Posterior vena cava (tissue), 2 donors: ENCODE measurements at places on chromosomes 11 and 22.

DNA sequence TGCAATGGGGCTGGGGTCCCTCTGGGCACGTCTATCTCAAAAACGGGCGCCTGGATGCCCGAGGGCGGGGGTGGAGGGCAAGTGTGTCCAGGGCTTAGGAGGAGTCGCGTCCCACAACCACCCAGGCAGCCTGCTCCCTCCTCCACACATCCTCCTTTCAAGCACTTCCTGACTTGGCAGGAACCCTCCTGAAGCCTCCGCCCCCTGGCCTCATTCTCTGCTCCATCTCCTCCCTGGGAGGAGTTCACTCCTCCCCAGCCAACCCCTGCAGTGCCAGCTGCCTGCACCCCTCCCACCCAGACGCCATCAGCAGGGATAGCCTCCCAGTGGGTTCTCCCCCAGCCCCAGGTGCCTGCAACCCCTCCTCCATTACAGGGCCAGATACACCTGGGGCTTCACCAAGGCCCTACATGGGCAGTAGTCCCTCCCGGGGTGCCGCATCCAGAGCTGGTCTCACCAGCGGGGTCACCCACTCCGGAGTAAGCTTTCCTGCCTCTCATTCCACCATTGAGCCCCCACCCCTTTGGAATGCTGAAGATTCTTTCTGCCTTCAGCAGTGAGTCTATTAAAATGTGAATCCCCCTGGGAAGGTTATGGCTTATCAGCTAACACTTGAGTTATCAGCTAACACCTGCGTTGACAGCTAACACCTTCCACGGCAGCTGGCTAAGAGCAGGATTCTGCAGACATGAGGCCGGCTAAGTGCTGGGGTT is 24.4 kb downstream of the RTN4R start:
- DNase-seq: no peak

- no peak for DNase-seq
Measured at GRCh38 chr22:29454276-29454675, 15.9 kb downstream of the RFPL1 start.

DNA sequence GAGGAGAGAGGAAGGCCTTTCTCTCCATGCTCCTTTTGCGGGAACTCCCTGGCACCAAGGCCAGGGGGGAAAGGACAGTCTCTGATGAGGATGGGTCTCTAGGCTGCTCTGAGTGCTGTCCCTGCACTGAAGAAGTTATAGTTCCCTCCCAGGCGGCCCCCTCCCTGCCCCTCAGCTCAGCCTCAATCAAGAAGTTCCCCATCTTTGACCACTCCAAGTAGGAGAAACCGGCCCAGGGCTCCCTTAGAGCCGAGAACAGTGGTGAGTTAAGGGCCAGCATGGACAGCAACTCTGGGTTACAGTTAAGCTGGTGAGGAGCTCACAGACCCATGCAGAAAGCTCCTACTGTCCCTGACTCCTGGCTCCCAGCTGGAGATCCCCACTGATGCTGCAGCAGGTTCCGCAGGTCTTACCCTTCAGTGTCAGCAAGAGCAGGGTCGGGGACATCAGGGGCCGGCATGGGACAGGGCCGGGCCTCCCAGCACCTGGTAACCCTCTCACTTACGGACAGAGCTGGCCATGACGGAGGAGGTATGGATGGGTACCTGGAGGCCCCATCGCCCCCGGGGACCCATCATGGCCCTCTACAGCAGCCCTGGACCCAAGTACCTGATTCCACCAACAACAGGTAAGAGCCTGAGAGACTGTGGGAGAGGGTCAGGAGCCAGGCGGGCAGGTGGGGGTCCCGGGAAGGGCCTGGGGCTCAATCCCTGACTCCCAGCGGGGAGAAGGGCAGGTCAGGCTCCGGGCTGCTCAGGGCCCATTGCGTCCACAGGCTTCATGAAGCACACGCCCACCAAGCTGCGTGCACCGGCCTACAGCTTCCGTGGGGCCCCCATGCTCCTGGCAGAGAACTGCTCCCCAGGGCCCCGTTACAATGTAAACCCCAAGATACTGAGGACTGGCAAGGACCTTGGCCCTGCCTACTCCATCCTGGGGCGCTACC is 4.2 kb downstream of the SCGB1C1 start:
- peak; percentile 74 for DNase-seq

DNA sequence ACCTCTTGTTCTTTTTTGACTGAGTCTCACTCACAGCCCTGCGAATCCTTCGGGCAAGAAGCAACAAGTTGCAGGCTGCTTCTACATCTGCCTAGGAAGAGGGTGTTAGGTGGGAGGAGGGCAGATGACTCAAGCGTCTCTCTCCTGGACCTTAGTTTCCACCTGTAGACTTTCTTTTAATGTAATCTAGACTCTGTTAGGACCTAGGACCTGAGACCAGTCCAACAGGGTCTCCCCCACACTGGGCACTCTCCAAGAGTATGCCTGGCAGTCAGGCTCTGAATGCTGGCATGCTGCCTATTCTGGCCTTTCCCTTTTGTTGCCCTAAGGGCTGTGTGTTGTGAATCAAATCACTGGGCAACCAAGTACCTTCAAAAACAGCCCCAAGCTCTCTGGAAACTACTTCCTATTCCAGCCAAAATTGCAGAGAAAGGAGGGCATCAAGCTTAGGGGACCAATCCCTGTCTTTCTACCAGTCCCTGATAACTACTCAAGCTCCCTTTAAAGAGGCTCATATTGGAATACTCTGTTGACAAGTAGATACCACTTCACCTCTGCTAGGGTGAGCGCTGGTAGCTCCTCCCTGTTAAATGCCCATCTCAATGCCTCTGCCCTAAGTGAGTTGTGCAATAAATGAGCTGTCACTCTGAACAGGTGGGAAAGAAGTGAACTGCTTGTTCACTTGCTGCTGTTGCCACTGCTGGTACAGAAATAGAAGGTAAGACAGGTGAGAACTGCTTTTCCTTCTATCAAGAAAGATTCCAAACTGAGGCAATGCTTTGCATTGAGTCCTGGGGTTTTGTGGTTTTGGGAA is at the start of gene BBOX1:
TSS of gene BBOX1 (plus strand) at position 514 of the 814 bp plus-strand sequence. CDS start 14,616 bp downstream, outside the sequence.
- no peak for DNase-seq

DNA sequence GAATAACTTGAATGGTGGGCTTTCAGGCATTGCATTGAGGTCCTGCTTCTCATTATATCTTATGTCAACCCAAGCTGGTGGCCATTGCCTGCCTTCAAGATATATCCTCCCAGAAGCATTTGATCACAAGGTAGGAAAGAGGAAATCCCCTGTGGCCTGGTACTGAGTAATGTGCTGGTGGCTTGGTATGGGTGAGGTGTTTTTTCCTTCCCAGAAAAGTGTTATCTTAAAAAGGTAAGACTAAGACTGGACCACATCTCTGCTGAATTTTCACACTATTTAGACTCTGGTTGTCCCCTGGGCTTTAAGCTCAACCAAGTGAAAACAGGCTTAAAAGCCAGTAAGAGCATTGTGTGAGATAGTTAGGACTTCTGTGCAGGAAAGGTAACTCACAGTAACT is 3.7 kb downstream of the INSC start:
- DNase-seq: no peak

DNA sequence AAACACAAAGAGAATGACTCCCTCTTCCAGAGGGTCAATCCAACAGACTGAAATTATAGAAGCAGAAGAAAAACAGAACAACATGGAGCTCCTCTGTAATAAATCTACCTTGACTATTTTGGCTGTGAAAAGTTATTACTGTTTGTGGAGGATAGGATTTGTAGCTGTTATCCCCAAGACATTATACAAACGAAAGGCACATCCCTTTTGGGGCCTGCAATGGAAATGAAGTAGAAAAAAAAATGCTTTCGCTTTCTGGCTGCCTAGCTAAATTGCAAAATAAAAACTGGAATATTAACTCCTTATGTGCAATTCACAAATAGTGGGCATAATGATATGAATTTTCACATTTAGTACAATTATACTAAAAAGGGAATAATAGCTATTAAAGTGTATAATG is 123.8 kb upstream of the CCDC179 start:
- no peak for DNase-seq

GRCh38 chr11:33521384-33521783 is 179.2 kb downstream of the C11orf91 start:
- no peak for DNase-seq

DNA sequence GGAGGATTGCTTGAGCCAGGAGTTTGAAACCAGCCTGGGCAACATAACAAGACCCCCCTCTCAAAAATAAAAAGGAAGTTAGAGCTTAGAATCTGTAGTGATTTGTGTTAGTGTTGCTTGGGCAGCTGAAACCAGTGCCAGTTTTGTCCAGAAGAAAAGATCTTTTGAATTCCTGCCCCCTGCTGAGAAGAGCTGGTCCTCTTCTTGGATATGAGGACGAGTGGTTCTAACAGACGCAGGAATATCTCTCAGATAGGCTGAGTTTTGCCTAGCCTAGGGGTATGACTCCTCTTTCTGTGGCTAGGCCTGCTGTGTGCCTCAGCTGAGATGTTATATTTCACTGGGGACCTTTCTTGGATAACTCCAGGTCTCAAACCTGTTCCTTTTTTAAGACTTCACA is 102.8 kb downstream of the STIM1 start:
- no peak for DNase-seq

GRCh38 chr11:126475014-126475991 is 119.8 kb downstream of the ST3GAL4 start:
- DNase-seq: no peak

- no peak for DNase-seq
Measured at GRCh38 chr11:27902981-27903624, 202.8 kb upstream of the BDNF start.

- DNase-seq: no peak
Measured at GRCh38 chr11:80746300-80746699, 1305.5 kb upstream of the TENM4 start.

GRCh38 chr11:8040261-8040920 is 40.6 kb upstream of the TUB start:
- no peak for DNase-seq

GRCh38 chr22:36281781-36282327 is 28.9 kb downstream of the APOL1 start:
- DNase-seq: peak; percentile 46

DNA sequence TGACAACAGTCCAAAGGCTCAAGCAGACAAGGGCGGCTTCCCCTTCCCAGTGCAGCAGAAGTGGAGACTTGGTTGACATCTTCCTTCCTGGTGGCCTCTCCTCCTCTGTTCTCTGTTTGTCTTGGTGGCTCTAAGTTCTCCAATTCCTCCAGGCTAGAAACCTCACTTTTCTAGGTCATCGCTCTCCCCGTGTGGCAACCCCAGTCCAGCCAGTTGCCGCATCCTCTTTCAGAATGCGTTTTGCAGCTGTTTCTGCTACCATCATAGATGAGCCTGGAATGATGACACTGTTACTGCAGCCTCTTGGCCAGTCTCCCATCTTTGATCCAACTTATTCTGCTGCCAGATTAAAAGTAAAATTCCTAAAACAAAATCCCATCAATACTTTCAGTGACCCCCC is 201.5 kb downstream of the TRIM29 start:
- DNase-seq: no peak

DNA sequence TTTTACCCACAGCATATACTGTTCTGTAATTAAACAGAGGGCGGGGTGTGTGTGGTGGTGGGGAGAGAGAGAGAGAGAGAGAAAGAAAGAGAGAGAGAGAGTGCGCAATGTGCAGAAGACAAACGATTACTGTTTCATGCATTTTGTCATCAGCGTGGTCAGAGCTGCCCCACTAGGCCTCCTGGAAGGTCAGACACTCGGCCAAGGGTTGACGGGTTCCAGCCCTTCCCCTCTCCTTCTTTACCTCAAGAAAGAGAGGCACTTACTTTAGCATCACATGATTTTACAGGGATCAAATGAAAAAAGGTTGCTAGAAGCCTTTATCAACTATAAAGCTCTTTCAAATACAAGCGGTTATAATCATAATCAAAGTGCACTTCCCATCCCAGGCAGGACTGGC is 269.2 kb upstream of the SORL1-AS1 start:
- DNase-seq: no peak
